Type B pancreatic cell (in vitro differentiated cells): ENCODE measurements at places on chromosomes 1 and 21.

- H3K4me3 ChIP-seq, result no peak overlapping the region
- H3K36me3 ChIP-seq, result no peaks in the 10 kb centered on the region
- H3K4me1 ChIP-seq, result no peaks in the 10 kb centered on the region
- H3K27me3 ChIP-seq, result no peaks in the 10 kb centered on the region
- no peak for DNase-seq
- H3K27ac ChIP-seq, result peak overlapping the region; percentile 52
Measured at GRCh38 chr1:225720937-225721336, 56.7 kb upstream of the SRP9 start.

GRCh38 chr1:26213335-26213905 is 20.6 kb upstream of the CEP85 start:
- H3K27me3 ChIP-seq, result no peaks in the 10 kb centered on the region
- no peaks in the 10 kb centered on the region for H3K4me1 ChIP-seq

DNA sequence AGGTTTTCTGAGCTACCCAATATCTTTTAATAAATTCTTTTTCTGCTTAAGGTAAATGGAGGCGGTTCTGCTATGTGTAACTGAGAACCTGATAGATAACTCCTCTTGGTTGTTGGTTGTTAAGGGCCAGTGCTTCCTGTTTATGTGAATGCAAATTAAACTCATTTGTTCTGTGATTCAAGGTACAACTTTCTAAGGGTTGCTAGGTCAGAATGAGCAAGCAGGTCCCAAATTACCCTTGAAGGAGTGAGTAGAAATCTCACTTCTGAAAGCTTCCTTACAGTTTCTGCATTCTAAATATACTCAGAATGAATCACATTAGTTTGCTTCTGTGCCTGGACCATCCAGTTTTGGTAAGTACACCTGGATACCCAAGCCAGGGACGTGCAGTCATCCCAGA is 15.5 kb upstream of the FAM78B start:
- H3K27me3 ChIP-seq, result peaks cover 21% of the 10 kb centered on the region
- H3K27ac ChIP-seq, result no peak overlapping the region
- H3K4me1 ChIP-seq, result no peaks in the 10 kb centered on the region
- no peak overlapping the region for H3K4me3 ChIP-seq
- DNase-seq, result no peak
- no peaks in the 10 kb centered on the region for H3K36me3 ChIP-seq

GRCh38 chr1:42924851-42925760 is 33.6 kb downstream of the SLC2A1 start:
- no peaks in the 10 kb centered on the region for H3K27me3 ChIP-seq
- H3K4me1 ChIP-seq, result peaks cover 20% of the 10 kb centered on the region
- no peak for DNase-seq
- peak overlapping the region; percentile 95 for H3K27ac ChIP-seq

- peaks cover 10% of the 10 kb centered on the region for H3K36me3 ChIP-seq
- H3K27ac ChIP-seq, result no peak overlapping the region
- H3K27me3 ChIP-seq, result no peaks in the 10 kb centered on the region
- H3K4me1 ChIP-seq, result no peaks in the 10 kb centered on the region
Measured at GRCh38 chr1:76891931-76892622, 24.8 kb downstream of the ST6GALNAC5 start.

- no peaks in the 10 kb centered on the region for H3K27me3 ChIP-seq
- peak overlapping the region; percentile 34 for H3K4me3 ChIP-seq
- peaks cover 10% of the 10 kb centered on the region for H3K36me3 ChIP-seq
- peaks cover 20% of the 10 kb centered on the region for H3K4me1 ChIP-seq
Measured at GRCh38 chr1:179231923-179232322, 2.4 kb upstream of the ABL2 start.

GRCh38 chr1:211627259-211627658 is 48.2 kb downstream of the NEK2 start:
- H3K27me3 ChIP-seq, result peaks cover 6% of the 10 kb centered on the region
- no peaks in the 10 kb centered on the region for H3K4me1 ChIP-seq
- H3K4me3 ChIP-seq, result no peak overlapping the region
- H3K27ac ChIP-seq, result no peak overlapping the region
- no peaks in the 10 kb centered on the region for H3K36me3 ChIP-seq
- DNase-seq, result no peak

DNA sequence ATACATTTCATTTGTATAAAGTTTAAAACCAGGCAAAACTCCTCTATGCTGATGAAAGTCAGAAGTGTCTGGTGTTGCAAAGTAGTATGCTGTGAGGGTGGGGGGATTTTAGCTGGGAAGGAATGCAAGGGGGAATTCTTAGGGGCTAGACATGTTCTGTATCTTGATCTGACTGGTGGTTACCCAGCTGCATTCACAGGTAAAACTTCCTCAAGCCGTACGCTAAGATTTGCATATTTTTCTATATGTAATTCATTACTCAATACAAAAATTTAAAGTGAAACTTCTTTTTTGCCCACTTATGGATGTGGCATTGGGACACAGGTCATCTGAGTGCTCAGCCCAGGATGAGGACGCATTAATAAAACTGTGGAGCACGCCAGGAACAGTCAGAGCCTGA is 323.3 kb downstream of the PAPPA2 start:
- no peak for DNase-seq
- H3K36me3 ChIP-seq, result no peaks in the 10 kb centered on the region
- peaks cover 5% of the 10 kb centered on the region for H3K27me3 ChIP-seq
- H3K4me1 ChIP-seq, result peaks cover 16% of the 10 kb centered on the region
- H3K4me3 ChIP-seq, result no peak overlapping the region
- H3K27ac ChIP-seq, result no peak overlapping the region

DNA sequence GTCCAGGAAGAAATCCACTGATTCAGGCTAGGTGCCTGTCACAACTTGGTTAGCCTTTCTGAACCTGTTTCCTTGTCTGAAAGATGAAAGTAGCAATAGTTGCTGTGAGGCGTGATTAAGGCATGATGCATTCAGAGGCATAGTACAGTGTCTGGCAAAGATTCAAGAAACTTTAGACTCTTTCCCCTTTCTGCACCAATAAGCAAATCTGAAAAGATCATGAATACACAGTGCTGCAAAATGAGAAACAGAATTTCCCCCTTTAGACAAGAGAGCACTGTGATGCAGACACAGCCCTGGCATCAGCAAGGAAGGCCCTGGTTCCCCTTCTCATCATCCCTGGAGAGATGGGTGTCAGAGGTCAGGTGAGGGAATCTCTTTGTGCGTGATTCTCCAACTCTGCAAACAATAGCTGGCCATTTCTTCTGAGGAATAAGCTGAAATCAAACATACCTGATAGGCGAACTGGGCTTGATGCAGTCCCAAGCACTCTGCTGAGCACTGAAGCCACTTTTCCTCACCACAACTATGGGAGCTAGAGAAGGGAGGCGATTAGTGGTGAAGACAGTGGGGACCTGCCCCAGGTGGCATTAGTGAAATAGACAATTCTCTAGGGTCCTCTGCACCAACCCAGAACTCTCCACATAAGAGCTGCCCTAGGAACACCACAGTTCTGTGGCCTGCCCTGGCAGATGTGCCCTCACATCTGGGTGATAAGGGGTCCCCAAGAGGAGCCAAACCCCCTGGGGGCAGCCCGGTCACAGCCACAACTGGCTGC is 41.7 kb downstream of the ITPKB start:
- peaks cover 3% of the 10 kb centered on the region for H3K36me3 ChIP-seq
- peak overlapping the region; percentile 43 for H3K4me3 ChIP-seq
- H3K27ac ChIP-seq, result peak overlapping the region; percentile 90
- peaks cover 34% of the 10 kb centered on the region for H3K4me1 ChIP-seq
- no peaks in the 10 kb centered on the region for H3K27me3 ChIP-seq
- no peak for DNase-seq

DNA sequence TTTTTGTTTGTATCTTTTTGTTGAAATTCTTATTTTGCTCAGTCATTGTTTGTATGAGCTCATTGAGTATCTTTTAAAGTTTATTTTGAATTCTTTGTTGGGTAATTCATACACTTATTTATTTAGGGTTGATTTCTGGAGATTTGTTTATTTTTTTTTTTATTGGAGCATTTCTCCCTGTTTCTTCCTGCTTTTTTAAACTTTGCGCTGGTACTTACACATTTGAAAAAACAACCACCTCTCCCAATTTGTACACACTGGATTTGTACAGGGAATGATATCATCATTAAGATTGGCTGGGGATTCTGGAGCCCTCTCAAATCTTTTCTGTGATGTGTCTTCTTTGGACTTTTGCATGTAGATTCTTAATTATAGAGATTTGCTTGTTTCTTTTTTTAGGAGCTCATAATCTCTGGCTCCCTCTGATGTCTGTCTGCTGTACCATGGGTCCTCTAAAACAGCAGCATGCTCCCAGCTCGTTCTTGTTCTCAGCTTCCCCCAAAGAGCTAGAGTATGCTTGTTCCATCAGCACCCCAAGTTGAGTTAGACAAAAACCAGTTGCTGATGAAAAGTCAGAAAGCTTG is 310.7 kb downstream of the DUSP10 start:
- H3K27ac ChIP-seq, result no peak overlapping the region
- DNase-seq, result no peak
- H3K27me3 ChIP-seq, result peaks cover 22% of the 10 kb centered on the region
- H3K36me3 ChIP-seq, result no peaks in the 10 kb centered on the region
- H3K4me3 ChIP-seq, result no peak overlapping the region

DNA sequence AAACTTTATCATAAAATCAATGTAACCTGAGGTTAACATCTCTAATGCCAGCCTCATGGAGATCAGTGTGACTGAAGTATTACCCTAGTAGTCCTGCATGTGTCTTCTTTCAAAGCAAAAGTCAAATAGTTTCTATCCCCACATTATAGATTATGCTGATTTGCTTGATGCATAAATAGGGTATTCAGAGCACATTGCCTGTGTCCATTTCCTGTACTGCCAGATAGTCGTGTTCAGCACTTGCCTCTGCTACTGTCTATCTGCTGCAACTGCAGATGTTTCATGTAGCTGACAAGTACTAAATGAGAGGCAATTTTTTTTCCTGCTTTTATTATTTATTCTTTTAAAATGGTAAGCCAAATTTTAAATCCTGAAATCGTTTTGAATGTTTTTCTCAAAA is 348.7 kb downstream of the CHRM3 start:
- no peak for DNase-seq
- peaks cover 26% of the 10 kb centered on the region for H3K27me3 ChIP-seq
- H3K36me3 ChIP-seq, result no peaks in the 10 kb centered on the region
- no peak overlapping the region for H3K27ac ChIP-seq
- peaks cover 5% of the 10 kb centered on the region for H3K4me1 ChIP-seq

- no peak for DNase-seq
- H3K27me3 ChIP-seq, result no peaks in the 10 kb centered on the region
- H3K4me3 ChIP-seq, result peak overlapping the region; percentile 25
- peaks cover 12% of the 10 kb centered on the region for H3K36me3 ChIP-seq
- H3K4me1 ChIP-seq, result peaks cover 20% of the 10 kb centered on the region
Measured at GRCh38 chr1:45008076-45008475, 3.0 kb downstream of the HECTD3 start.

- H3K4me3 ChIP-seq, result no peak overlapping the region
- H3K27ac ChIP-seq, result no peak overlapping the region
Measured at GRCh38 chr21:28833182-28833581, 159.5 kb downstream of the LTN1 start.

GRCh38 chr1:161511018-161511755 is 5.9 kb downstream of the FCGR2A start:
- no peak for DNase-seq
- peaks cover 15% of the 10 kb centered on the region for H3K4me1 ChIP-seq
- H3K27me3 ChIP-seq, result peaks cover 31% of the 10 kb centered on the region
- H3K4me3 ChIP-seq, result no peak overlapping the region
- no peaks in the 10 kb centered on the region for H3K36me3 ChIP-seq
- H3K27ac ChIP-seq, result no peak overlapping the region

GRCh38 chr21:37700641-37701202 is 215.5 kb downstream of the KCNJ6 start:
- peaks cover 7% of the 10 kb centered on the region for H3K27me3 ChIP-seq
- H3K36me3 ChIP-seq, result no peaks in the 10 kb centered on the region
- H3K4me1 ChIP-seq, result no peaks in the 10 kb centered on the region
- H3K4me3 ChIP-seq, result no peak overlapping the region

- peaks cover 12% of the 10 kb centered on the region for H3K27me3 ChIP-seq
- H3K36me3 ChIP-seq, result peaks cover 6% of the 10 kb centered on the region
- DNase-seq, result no peak
- H3K4me1 ChIP-seq, result no peaks in the 10 kb centered on the region
- no peak overlapping the region for H3K27ac ChIP-seq
- no peak overlapping the region for H3K4me3 ChIP-seq
Measured at GRCh38 chr21:42286416-42286815, 28.8 kb downstream of the TFF3 start.

DNA sequence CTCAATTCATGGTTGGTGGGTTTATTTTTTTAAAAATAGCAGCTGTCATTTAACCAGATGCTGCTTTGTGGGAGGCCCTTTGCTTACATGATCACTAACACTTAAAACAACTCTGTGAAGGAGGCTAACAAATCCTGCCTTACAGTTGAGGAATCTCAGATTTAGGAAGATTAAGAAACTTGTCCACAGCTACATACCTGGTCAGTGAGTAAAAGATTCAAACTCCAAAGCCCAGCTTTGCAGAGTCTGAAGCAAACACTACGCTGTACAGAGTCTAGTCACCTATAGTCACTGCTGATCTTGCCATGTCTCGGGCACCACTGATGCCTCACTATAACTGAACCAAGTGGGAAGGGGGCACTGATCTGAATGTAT is 535.4 kb downstream of the SMYD3 start:
- H3K27me3 ChIP-seq, result no peaks in the 10 kb centered on the region
- peaks cover 10% of the 10 kb centered on the region for H3K4me1 ChIP-seq
- no peak overlapping the region for H3K27ac ChIP-seq
- DNase-seq, result no peak

DNA sequence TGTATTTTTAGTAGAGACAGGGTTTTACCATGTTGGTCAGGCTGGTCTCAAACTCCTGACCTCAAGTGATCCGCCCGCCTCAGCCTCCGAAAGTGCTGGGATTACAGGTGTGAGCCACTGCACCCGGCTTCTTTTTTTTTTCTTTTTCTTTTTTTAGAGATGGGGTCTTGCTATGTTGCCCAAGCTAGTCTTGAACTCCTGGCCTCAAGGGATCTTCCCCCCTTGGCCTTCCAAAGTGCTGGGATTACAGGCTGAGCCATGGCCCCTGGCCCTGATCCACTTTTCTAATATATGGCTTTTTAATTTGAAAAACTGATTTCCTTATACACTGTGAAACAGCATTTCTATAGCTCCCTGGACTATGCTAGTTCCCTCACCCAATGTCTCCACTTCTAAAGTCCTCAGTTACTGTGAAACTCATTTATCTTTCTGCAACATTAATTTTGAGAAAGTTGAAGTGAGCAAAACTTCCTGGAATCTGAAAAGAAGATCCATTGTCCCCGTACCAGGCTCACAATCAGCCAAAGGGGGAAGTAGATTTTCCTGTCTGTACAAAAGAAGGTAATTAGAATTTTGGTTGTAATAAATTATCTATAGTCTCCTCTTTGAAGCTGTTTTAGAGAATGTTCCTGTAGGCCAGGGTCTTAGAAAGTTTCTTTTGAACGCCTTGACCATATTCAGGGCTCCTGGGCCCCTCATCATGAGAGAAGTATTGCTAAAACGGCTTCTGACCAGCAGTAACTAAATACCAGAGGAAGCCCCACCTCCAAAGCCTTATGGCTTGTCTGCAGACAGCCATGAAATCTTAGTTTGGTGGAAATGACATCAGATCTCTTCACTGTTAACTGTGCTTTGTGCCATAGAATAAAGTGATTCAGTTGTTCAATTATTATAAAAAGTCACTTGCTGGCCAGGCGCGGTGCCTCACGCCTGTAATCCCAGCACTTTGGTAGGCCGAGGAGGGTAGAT is 34.9 kb downstream of the DEGS1 start:
- H3K4me3 ChIP-seq, result peak overlapping the region; percentile 43
- H3K27ac ChIP-seq, result peak overlapping the region; percentile 92
- H3K36me3 ChIP-seq, result no peaks in the 10 kb centered on the region
- H3K4me1 ChIP-seq, result peaks cover 30% of the 10 kb centered on the region

GRCh38 chr1:98268316-98268715 is 347.5 kb upstream of the DPYD start:
- H3K36me3 ChIP-seq, result no peaks in the 10 kb centered on the region
- no peaks in the 10 kb centered on the region for H3K4me1 ChIP-seq
- DNase-seq, result no peak
- H3K27ac ChIP-seq, result no peak overlapping the region
